Naive thymus-derived CD4-positive, alpha-beta T cell (primary cell): ENCODE measurements at places on chromosomes 4 and X.

DNA sequence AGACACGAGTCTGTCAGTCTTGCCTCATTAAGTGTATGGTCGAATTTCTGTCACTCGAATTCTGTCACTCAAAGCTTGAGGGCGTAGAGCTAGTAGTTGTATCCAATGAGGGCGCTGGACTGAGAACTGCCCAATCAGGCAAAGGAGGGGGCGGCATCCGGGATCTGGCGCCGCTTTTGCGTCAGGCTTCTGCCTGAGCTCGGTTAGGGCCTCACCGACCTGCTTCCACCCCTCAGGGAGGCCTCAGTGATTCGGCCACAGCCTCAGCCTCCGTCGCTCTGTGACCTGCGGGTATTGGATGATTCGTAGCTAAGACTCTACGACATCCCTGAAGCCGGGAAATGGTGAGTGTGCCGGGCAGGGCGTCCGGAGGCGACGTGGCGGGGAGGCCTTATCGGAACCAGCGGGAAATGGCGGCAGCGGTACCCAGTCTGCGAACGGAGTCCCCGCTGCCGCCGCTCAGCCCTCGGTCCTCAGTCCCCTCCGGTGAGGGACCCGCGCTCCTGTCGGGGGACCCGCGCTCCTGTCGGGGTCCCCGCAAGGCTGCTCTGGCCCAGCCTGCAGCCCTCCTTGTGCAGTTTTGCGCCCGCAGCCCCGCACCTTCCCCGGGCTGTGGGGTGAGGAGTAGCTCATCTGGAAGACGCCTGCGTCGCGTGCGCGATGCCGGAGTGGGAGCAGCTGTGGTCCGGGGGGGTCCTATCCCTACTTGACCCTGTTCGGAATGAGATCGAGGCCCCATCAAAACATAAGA lies 88.3 kb downstream of the ZNF718 start:
- DNase-seq = no peak

GRCh38 chr4:70674731-70675130 lies 8.4 kb upstream of the JCHAIN start:
- no peak for DNase-seq

DNA sequence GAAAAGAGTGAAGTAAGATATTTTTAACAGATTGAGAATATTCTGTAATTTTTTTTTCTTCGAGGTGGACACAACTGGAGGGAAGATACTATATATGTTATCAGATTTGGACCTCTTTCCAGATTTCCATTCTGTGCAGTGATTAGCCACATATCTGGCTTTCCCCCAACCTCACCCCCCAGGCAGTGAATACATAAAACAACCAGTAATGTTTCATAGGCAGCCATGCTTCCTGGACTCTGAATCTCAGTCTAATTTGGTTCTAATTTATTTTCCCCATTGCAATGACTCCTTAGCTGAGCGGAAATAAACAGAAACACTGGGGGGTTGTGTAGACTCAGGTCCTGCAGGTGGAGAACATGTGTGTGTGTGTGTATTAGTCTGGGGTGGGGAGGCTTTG lies 226.5 kb downstream of the FBXW7 start:
- DNase-seq = no peak

- no peak for DNase-seq
Observed at GRCh38 chrX:107454302-107454701, 4.8 kb downstream of the FRMPD3 start.

DNA sequence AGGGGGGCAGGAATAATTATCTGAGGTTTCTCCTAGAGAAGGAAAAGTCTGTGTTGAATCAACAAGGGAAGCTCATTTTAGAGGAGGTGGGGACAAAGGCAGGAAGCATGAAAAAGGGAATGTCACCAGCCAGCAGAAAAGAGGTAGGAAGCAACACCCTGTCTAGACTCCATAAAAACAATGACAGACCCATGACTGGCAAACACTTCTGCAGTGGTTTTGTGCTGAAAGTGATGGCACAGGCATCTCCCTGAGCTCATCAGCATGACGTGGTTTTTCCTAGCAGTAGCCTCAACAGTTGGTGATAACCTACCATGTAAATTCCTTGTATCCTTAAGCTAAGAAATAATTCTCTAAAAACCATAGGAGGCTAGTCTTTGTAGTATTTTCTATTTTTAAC lies 110.7 kb upstream of the GALNT7 start:
- DNase-seq = no peak

- DNase-seq = no peak
Observed at GRCh38 chr4:176210579-176211296, 15.4 kb upstream of the SPATA4 start.

GRCh38 chr4:173153445-173153844 lies 15.2 kb upstream of the GALNT7 start:
- no peak for DNase-seq

- DNase-seq = no peak
Observed at GRCh38 chr4:74499986-74500781, 55.2 kb downstream of the AREG start.

- DNase-seq = no peak
Observed at GRCh38 chr4:82712561-82712960, 86.0 kb downstream of the SCD5 start.

DNA sequence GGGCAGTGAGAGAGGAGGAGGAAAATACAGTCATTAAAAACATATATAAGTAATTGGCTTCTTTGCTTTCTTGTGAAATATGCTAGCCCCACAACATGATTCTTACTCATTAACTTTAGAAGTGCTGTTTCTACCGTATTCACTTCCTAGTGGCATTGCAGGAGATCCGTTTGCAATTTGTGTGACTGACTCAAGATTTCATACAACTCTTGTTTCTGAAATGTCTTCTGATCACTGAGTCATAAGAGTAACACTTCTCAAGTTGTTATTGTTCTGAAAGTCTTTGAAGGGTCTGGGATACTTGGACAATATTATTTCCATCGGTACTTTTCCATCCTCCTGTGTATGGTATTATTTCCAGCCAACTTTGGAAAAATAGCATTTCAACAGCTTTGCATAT lies 310.8 kb downstream of the PACRGL start:
- no peak for DNase-seq

GRCh38 chrX:139831017-139831416 lies 101.8 kb downstream of the ATP11C start:
- no peak for DNase-seq

DNA sequence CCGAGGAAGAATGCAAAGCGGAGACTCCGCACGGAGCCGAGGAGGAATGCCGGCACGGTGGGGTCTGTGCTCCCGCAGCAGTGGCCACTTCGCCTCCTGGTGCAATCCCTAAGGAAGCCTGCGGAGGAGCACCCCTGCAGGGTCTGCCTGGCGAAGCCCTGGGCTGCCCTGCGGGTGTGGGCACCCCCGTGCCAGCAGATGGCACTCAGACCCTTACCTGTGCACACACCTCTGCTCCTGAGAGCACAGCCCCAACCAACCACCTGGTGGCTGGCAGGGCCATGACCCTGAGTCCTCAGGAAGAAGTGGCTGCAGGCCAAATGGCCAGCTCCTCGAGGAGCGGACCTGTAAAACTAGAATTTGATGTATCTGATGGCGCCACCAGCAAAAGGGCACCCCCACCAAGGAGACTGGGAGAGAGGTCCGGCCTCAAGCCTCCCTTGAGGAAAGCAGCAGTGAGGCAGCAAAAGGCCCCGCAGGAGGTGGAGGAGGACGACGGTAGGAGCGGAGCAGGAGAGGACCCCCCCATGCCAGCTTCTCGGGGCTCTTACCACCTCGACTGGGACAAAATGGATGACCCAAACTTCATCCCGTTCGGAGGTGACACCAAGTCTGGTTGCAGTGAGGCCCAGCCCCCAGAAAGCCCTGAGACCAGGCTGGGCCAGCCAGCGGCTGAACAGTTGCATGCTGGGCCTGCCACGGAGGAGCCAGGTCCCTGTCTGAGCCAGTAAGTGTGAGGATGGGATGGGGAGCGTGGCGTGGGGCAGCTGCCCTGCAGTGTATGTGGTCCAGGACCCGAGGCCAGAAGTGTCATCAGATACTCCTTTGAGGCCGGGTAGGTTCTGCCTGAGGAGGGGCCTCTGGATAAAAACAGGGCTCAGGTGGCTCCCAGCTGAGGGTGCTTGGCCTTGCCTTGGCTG lies 7.0 kb downstream of the TACC3 start:
- DNase-seq = no peak

DNA sequence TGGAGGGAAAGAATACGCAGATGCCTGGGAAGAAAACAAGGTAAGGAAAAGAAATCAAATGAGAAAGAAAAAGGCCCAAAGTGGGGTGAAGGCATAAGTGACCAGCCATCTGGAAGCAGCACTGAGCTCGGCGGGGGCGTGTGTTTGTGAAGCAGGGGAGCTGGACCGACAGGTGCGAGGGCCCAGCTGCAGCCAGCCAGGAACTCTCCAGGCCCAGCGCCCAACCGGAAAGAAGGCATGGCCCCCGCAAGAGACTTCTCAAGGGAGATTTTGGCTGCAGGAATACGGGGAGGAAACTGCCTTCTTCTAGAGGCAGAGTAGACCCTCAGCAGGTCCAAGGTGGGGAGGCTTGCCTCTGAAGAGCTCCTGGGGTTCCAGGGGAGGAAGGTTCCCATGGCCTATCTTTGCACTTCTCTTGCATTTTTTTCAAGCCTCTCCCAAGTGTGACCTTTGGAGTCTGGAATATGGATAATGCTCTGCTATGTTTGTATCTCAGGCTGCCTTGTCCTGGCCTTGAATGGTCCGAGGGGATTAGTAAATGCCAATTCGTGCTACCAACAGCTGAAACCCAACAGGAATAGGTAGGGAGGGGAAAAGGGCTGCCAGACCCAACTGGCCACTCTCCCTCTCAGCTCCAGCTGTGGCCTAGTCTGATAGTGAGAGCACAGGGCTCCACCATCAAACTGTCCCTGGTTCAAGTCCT lies 10.8 kb upstream of the CITED1 start:
- DNase-seq = no peak

DNA sequence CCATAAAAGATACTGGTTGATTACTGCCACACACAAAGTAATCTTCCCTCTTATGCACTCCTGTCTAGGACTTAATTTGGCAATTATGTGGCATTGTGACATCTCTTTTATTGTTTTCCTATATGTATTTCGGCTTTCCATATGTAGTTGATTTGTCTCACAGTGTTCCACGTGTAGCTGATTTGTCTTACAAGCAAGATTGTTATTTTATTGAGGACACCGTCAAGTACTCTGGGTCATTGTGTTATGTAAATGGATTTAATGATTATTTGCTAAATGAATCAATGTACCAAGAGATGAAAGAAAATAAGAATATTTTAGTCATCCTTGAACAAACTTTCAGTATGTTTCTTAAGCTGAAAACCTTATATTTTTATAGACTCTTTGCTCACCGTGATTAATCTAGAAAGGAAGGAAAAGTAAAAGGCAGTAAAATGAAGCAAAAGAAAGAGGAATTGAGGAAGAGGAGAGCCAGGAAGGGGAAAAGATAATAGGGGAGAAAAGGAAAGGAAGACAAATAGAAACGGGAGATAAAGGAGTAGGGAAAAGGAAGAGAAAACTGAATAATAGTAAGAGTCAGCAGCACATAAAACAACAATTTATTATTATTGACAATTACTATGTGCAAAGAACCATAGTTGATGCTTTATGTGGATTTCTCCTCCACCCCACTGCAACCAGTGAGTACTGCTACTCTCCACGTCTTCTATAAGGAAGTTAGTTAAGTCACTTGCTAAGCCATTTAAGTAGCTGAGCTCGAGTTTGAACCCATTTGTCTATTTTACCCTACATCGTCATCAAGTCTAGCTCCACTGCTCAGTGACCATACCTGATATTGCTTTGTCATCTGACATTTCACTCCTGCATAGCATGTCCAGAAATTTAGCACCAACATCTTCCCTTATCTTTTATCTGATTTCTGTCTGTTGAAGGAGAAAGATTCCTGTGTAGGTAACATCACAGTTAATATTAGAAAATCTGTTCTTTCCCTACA lies 336.5 kb downstream of the BMPR1B start:
- no peak for DNase-seq

DNA sequence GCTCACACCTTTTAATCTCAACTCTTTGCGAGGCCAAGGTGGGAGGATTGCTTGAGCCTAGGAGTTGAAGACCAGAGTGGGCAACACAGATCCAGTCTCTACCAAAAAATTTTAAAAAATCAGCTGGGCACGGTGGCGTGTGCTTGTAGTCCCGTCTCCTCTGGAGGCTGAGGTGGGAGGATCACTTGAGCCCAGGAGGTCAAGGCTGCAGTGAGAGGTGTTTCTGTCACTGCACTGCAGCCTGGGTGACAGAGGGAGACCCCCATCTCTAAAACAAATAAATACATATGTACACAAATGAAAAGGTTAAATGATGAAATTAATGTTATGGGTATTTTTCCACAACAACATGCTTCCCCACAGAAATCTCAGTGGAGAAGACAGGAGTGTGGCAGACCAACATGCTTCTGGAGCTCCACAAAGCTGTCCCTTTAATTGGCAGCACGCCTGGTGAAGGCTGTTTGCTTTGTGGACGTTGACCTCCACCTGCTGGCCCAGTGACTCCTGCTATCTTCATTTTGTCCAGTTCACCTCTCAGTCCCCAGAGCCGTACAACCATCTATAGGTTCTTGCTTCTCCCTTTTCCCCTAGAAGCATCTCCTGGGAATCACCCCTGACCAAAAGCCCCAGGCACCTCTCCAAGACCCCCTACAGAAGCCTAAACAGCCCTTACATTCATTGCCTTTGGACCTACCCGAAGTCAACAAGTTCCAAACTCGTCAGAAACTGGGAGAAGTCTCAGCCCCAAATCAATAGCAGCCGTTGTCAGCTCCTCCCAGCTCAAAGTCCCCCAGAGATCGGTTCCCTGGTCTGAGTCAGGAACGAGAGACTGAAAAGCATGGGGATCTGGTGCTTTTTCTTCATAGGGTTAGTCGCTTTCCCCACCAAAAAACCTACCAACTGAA lies 36.4 kb upstream of the CD99 start:
- no peak for DNase-seq

GRCh38 chr4:21768349-21769310 lies 179.9 kb downstream of the KCNIP4 start:
- peak; percentile 19 for DNase-seq

DNA sequence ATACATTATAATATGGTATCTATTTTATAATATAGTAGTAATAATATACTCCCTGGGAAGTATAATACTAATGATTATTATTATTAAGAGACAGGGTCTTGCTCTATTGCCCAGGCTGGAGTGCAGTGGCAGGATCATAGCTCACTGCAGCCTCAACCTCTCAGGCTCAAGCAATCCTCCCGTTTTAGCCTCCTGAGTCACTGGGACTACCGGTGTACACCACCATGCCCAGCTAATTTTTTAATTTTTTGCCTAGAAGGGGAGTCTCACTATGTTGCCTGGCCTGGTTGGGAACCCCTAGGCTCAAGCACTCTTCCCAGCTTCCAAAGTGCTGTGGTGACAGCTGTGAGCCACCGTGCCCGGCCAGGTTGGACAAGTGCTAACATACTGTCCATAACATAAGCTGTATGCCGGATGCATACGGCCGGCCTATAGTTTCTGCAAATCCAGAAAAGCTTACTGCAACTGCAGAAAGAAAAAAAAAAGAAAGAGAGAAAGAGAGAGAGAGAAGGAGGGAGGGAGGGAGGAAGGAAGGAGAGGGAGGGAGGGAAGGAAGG lies 94.2 kb upstream of the PPP2R3B start:
- no peak for DNase-seq

- DNase-seq = no peak
Observed at GRCh38 chrX:136714626-136715599, 65.8 kb downstream of the ARHGEF6 start.

GRCh38 chr4:95268819-95269565 lies 279.8 kb downstream of the UNC5C start:
- DNase-seq = no peak

- no peak for DNase-seq
Observed at GRCh38 chr4:56448301-56448700, 12.2 kb downstream of the PAICS start.

GRCh38 chr4:96097040-96097607 lies 257.2 kb downstream of the PDHA2 start:
- no peak for DNase-seq

GRCh38 chr4:108450236-108450898 lies 170.0 kb upstream of the RPL34 start:
- no peak for DNase-seq

GRCh38 chr4:94240384-94240783 lies 32.7 kb downstream of the SMARCAD1 start:
- DNase-seq = no peak
